ENCODE measurements at places on chromosomes 4 and X.

DNA sequence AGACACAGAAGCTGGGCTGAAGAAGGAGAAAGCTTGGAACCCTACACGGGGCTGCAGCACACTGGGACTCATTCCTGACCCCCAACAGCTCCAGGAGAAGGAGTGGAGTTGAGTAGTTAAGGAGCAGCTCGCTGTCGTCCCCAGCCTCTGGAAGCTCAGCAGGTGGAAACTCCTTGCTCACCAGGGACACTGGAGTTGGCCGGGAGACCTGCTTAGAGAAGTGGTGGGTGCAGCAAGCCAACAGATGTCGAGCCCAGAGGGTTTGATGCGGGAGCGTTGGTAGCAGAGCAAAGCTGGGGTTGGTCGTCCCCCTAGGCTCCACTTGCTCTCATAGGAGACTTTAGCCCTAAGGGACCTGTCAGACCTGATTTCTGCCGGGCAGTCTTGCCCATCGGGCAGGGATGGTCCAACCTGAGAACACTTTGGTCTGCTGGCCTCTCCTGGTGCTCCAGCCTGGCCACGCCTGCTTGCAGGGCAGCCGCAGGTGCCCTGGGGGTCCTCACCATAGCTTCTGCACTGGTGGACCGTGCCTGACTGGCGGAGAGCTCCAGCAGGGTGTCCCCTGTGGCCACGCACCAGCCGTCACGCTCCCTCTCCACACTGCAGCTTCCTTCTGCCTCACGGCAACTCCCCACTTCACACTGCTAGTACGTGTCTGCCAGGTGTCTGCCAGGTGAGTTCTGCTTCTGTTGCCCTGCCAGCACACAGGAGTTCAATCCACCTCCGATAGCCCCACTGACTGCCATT is 353.7 kb downstream of the GASK1B start:
- no peak for DNase-seq

DNA sequence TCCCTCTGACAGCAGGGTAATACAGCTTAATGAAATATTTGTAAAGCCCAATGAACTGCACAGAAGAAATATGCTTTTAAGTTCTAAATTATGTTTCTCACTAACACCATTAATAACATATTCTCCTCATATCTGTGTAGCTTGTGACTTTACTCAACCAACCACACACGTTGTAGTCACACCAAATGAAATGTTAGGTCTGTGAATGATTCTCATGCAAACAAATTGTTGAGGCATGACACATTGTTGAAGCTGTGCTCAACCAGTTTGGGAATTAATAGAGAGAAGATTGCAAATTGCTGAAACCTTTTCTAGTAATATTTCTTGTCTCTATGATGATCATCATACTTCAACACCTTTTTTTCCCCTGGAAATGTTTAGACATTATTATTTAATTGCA is 645.9 kb downstream of the PCDH7 start:
- DNase-seq = no peak

DNA sequence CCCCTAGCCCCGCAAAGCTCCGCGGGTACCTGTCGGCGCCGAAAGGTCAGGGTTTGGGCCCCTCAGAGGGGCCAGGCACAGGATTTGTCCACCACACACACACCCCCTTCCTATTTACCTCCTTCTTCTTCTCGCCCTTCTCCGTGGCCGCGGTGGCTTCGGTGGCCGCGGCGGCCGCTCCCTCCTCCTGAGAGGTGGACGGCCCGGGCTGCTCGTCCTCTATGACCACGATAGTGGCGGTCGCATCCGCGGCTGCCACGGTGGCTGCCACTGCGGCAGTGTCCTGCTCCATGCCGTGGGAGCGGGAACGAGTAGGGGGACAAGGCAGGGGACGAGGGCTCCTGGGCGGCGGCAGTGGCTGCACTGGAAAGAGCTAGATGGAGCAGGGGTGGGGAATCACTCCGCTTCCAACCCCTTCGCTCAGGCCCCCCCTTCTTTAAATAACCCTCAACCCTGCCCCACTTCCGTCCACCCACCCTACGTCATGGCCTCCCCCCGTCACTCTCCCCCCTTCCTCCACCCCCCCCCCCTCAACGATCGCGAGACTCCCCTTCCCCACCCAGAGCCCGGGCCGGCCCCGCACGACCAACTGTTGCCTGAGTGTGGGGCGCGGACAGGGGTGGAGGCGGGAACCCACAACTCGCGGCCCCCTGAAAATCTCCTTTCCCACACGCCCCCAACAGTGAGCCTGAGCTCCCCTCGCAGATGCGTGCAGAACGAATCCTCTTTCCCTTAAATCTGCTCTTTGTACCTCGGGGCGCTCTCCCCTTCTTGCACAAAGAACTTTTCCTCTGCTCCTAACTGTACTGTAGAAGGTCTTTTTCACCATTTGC is at the start of gene SMARCA1:
Gene SMARCA1 (minus strand): TSS at position 412 of the 833 bp plus-strand sequence. CDS start 120 bp downstream, at position 292.
- no peak for DNase-seq

- DNase-seq = no peak
Measured at GRCh38 chr4:54614149-54614548, 43.6 kb upstream of the KIT start.

DNA sequence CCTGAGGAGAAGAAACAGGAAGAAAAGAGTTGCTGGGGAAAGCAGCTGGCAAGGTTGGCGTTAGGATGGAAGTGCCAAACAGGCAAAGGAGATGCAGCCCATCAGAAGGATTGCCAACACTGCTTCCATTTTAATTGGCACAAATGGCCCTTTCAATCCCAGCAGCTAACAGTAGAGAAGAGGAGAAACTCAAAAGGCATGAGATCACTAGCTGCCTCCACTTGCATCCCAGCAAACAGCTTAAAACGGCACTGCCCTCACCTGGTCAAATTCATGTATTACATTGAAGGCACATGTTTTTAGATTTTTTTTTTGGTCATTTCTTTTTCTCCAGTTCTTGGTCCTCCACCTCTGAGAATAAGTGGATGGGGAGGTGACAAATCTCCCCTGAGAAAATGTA is 14.9 kb upstream of the LOC101059915 start:
- peak; percentile 41 for DNase-seq

GRCh38 chr4:92045718-92046117 is 258.0 kb upstream of the GRID2 start:
- no peak for DNase-seq

DNA sequence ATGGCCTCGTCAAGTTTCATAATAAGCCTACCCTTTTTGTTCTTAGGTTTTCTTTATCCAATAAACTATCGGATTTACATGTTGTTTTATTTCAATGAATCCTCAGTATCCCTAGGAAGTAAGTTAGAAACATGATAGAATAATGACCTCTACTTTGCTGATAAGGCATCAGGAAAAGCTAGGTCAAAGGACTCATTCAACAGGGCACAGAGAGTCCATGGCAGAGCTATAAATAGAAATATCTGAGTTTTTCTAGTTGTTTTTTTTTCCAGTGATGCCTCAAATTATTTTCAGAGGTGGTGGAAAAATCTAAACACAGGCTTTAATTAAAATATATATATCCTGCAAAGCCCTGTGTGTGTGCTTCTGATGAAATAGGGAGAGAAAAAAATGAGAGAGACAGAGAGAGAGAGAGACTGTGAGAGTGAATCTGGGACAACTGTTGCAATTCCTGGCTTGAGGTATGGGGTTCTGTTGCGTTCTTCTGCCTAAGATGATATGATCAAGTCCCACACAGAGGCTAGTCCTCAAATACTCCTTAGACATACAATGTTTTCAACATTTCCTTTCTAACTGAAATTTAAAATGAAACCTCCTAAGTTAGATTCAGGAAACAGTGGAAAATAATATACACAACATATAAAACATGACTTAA is 139.9 kb downstream of the HDX start:
- no peak for DNase-seq

DNA sequence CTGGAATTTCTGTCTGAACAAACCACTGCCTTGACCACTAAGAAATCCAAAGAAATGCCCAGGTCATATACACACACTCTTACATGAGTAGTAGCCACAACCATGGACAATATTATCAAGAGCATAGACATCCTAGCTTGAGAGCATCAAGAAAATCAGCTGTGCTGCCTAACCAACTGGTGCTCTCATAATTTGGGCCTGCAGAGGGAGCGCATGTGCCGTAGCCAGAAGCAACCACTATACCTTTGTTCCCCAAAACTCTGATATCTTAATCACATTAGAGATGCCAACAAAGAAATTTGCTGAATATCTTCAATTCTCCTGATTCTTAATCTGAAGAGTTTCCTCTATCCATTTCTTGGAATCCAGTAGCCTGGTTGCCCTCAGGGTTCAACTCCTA is 163.6 kb downstream of the ZNF674 start:
- no peak for DNase-seq

DNA sequence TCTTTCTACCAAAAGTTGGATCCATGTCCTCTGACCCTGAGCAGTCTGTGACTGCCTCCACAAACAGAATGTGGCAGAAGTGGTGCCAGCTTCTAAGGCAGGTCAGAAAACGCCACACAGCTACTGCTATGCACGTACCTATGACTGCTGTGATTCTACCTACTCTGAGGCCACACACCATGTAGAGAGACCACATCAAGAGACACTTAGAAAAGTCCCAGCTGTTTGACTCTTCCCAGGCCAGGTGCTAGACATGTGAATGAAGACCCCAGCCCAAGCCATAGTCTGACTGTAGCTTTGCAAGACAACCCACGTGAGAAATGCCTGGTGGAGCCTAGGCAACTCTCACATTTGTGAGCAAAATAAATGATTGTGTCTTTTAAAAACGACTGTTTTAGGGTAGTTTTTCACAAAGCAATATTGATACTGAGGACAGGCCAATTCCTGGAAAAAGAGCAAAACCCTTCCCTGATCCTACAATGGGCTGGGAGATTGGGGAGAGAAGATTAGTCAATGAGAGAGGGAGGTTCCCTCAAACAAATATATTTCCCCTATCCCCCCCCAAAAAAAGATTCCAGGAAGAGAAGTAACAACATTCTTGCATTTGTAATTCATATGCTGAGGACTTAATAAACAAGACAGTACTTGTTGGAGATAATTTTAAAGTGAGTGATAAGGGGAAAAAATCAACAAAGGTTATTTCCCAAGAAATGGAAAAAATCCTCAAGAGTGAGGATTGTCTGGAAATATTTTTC is 33.3 kb downstream of the FRYL start:
- no peak for DNase-seq

- no peak for DNase-seq
Measured at GRCh38 chr4:112884406-112884805, 165.0 kb upstream of the ANK2 start.

DNA sequence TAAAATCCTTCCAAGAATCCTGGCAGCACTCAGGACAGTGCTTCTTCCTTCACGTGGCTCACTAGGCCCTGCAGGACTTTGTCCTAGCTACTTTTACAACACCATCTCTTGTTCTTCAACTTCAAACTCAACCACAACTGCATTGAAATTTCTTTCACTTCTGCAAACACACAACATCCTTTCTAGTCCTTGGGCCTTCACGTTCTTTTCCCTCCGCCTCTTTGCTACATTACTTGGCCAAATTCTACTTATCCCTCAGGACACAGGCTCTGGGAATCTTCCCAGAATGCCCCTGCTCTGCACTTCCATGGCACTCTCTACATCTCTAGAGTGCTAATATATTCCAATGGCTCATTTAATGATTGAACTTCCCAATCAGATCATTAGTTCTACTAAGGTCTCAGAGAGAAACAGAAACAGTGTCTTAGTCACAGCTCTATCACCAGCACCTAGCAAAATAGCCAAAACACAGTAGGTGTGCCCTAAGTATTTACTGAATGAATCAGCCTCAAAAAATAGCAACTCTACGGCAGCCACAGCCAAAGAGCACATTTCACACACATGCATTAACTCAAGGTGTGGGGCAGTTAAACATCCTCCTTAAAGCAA is 73.3 kb downstream of the MANBA start:
- DNase-seq = no peak

DNA sequence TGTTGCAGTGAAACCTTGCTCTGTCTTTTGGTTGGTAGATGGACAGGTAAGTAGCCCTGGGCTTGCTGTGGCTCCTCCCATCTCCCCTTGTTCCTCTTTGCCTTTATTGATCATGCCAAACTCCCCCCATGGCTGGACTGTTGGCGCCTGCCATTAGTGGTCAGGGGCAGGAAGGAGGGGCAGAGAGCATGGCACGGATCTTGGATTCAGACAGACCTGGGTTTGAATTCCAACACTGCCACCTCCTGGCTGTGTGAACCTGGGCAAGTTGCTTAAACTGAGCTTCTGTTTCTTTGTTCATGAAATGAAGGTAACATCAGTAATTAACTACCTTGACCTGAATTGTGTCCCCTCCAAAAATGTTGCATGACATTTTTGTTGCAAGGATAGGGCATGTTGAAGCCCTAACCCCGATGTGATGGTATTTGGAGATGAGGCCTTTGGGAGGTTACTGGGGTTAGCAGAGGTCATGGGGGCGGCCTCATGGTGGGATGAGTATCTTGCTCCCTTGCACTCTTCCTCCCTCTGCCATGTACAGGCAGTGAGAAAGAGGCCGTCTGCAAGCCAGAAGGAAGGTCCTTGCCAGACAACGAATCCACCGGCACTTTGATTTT is 6.0 kb downstream of the SLC2A9 start:
- DNase-seq = no peak

- no peak for DNase-seq
Measured at GRCh38 chrX:42755815-42756214, 22.1 kb downstream of the PPP1R2C start.

DNA sequence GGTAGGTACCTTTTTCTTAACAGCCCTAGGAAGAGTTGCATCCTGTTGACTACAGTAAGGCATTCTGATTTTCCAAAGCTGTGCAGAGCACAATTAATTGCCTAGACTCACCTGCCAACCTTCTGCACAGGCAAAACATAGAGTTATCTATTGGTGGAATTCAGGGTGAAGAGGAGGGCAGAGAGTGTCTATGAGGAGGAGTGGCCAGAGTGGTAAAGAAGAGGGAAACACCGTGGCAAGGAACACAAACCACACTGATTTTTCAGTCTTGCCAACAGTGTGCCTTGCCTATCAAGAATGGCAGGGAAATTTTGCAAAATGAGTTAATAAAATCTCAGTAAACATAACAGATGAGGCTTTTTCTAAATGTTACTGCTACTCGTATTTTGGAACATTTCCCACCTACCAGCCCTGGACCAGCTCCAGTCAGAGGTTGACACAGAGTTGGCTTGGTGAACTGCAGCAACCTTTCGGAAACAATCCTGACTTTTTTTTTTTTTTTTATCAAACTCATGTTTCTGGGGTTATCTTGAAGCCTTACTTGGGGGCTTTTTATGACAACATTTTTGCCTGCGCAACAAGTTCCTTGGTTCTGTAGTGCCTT is 67.9 kb upstream of the CAPN6 start:
- no peak for DNase-seq

DNA sequence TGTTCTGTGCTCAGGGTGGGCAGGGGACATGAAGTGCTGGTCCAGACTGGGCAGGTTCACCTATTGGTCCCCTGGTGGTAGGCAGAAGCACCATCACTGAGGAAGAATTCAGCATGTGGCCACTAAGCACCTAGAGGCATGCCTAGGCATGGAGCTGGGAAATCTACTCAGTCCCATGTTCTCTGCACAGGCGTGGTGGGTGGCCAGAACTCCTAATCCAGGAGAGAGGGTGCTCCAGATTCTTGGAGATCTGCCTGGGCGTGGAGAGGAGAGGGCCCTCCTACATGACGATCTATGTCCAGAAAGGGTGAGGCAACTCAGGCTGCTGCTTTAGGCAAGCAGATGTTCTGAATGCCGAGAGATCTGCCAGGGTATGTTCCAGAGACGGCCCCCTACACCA is 44.6 kb upstream of the MAGEC2 start:
- no peak for DNase-seq

Data from activated T-cell treated with anti-CD3 and anti-CD28 coated beads for 1 hour (primary cell).